AG09309 (cell line): ENCODE measurements at places on chromosomes 1 and 21.

DNA sequence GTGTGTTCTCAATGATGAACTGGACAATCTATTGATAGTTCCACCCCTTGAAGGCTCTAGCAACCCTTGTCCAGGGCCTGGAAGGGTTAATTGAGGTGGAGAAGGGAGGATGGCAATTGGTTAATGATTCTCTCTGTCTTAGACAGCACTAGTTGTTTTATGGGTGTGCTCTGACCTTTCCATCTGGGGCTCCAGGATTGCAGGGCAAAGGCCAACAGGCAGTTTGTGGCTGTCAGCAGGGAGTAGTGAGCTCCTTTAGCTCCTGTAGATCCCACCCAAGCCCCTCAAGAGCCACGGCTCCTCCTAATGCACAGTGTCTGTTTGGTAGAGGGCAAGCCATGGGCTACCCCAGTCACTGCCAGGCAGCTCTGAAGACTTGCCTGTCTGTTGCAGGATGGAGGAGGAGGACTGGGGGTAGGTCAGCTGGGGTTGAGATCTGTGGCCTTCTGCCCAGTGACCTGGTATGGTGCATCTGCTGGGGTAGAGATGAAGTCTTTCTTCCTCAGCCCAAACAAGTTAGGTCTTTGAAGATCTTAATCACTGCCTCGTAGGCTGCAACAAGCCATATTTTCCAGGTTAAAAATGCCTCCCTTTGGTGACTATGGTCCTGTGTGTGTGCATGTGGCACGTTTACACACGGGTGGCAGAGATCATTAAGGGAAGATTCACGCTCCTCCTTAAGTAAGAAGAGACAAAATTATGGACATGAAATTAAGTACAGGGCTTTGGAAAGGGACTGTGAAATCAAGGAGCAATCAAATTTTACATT, 7.7 kb downstream of the MROH7 start:
- no peak for DNase-seq

GRCh38 chr21:35062016-35062415, 12.9 kb upstream of the RUNX1 start:
- no peak for DNase-seq

GRCh38 chr1:22729912-22730311, 19.3 kb downstream of the EPHB2 start:
- DNase-seq, result no peak

GRCh38 chr21:46621457-46622182, 13.9 kb upstream of the PRMT2 start:
- no peak for DNase-seq

- peak; percentile 51 for DNase-seq
These were observed 71.3 kb upstream of the CNTN2 start for GRCh38 chr1:204971517-204972336.

DNA sequence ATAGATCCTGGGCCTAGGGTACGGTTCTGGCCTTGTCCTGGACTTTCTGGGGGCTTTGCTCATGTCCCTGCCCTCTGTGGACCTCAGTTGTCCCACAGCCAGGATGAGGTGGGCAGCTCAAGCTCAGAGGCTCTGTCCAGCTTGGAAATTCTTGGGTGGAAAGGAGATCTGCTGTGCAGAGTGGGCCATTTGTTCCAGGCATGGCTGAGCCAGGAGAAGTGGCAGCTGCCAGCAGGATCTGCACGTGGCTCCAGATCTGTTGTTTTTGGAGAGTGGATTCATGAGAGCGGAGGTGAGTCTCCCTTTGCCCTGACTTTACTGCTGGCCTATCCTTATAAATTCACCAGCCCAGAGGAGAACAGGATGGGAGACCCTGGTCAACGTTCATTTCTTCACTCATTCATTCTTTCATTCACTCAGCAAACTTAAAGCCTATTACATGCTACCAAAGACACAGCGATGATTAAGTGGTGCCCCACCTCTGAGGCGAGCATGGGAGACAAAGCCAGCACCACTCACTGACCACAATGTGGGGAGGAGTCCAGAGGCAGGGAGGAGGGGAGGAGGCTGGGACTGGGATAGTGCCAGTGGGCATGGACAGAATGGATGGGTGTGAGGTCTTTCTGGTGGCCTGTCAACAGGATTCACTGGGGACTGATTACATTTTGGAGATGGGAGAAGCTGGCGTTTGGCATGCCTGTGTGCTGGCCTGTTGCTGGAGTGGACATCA, 205.1 kb downstream of the TRABD2B start:
- no peak for DNase-seq

DNA sequence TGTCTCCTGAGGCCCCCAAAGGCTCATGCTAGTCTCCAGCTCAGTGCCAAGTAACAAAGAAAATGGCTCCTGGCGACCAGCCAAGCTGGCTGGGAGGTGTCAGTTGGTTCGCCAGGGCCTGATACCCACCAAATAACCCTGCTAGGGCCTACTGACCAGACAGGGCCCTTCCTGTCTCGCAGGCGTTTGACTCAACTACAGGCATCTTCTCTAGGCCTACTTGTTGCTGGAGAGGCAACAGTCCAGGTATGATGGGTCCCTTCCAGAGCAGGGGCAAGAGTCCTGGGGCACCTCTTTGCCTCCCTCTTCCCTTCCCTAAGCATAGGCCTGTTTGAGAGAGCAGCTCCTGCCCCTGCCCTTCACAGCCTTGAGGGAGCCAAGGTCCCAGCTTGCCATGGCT, 147.9 kb upstream of the VANGL1 start:
- DNase-seq, result no peak

- DNase-seq, result no peak
These were observed 24.4 kb downstream of the GNPAT start for GRCh38 chr1:231265379-231265778.

GRCh38 chr1:184359909-184360308, 26.9 kb upstream of the C1orf21 start:
- DNase-seq, result no peak

- no peak for DNase-seq
These were observed 645.1 kb downstream of the ADGRL2 start for GRCh38 chr1:82445827-82446226.

- DNase-seq, result no peak
These were observed 50.4 kb upstream of the CXADR start for GRCh38 chr21:17462276-17462981.

- DNase-seq, result no peak
These were observed 46.5 kb downstream of the TP73 start for GRCh38 chr1:3698660-3699408.

GRCh38 chr1:115462566-115463076, 124.6 kb upstream of the NGF start:
- DNase-seq, result no peak

DNA sequence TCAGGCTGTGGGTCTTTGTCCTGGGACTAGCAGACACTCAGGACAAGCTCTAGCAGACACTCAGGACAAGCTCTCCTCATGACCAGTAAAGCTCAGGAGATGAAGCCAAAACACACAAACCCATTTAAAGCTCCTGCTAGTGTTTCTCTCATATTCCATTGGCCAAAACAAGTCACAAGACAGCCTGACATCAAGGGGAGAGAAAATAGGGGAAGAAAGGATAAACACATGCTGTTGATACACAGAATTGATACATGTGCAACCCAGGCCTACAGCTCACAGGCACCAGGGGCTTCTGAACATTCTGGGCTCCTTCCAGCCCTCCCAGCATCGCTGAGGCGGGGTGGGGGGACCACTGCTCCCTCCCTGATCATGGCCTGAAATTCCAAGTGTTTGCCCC, 35.3 kb downstream of the ATF3 start:
- no peak for DNase-seq

- DNase-seq, result no peak
These were observed 6.2 kb downstream of the TMCO4 start for GRCh38 chr1:19793360-19794046.

GRCh38 chr1:6893388-6893787, 108.1 kb downstream of the CAMTA1 start:
- no peak for DNase-seq

- no peak for DNase-seq
These were observed 6.0 kb upstream of the DMBX1 start for GRCh38 chr1:46483589-46483988.

GRCh38 chr1:101207891-101208290, 28.9 kb upstream of the S1PR1 start:
- DNase-seq, result no peak

- no peak for DNase-seq
These were observed 1006.8 kb downstream of the ADGRL2 start for GRCh38 chr1:82807563-82807962.

GRCh38 chr21:33969581-33969980, 54.0 kb upstream of the ATP5PO start:
- DNase-seq, result no peak
